ENCODE measurements at places on chromosomes 2 and 18. TPM values are rescaled to one million over a fixed set of nuclear protein-coding genes. Genes with fewer than 3 reads are reported as not detected.

GRCh38 chr2:131022731-131023130 is 70.5 kb downstream of the FAM168B start:
- DNase-seq, result no peak

Gene ABCG8
- not detected for total RNA-seq

Gene HNMT
- total RNA-seq, result not detected

GRCh38 chr2:18559531-18560030 is 872 bp downstream of the RDH14 start:
- no peak for DNase-seq

Gene CIB4
- total RNA-seq, result not detected

GRCh38 chr18:5488844-5489243 is 55.0 kb downstream of the EPB41L3 start:
- DNase-seq, result no peak

Gene IRS1
- 5.8 TPM for total RNA-seq

DNA sequence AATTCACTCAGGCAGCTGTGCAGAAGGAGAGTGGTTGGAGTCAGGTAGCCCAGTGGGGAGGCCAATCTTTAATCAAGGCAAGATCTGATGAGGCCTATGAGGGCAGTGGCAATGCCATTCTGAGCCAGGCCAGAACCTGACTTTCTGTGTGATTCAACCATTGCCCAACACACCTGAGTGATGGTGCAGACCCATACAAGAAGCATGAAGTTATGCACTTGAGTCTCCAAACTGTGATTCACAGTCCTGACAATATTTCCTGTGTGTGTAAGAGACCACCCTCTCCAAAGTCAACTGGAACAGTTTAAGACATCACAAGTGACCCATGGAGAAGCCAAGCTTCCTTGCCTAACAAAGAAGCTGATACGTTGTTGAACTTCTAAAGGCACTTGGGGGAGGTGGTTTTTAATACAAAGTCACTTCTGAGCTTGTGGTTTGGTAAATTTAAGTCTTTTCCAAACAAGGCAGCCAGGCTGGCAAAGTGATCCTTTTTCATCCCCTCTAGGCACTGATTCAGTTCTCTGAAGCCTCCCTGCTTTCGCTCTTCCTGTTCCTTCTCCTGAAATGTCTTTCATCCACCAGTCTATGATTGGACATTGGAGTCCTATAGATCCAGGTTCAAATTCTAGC is 49.0 kb downstream of the VSNL1 start:
- no peak for DNase-seq

Gene ZNF532
- total RNA-seq, result 3.5 TPM
